Endothelial cell of umbilical vein (primary cell): ENCODE measurements at places on chromosomes 3 and 15.

DNA sequence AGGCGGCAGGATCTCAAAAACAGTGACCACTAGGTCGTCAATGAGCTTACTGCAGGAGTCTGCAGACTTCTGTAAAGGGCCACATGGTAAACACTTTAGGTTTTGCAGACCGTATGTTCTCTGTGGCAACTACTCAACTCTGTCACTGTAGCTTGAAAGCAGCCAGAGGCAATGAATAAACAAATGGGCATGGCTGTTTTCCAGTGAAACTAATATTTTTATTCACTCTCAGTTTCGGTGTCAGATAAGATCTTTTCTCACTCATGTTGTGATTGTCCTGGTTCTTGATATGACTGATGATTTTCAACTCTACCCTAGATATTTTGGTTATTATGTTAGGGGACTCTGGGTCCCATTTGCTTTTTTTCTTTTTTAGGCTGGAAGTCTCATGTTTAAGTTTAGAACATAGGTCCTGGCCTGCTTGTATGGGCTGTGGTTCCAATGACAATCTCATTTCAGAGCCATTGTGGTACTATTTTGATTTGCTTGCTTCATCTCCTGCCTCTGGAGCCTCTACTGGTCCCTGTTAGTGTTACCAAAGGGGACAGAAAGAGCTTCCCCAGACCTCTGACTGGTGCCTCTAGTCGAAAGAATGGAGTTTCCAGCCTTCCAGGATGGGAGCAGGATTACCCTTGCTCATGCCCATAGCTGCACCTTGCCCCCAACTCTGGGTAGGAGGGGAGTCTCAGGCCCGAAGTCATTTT, 222.0 kb downstream of the STT3B start:
- DNase-seq = no peak

DNA sequence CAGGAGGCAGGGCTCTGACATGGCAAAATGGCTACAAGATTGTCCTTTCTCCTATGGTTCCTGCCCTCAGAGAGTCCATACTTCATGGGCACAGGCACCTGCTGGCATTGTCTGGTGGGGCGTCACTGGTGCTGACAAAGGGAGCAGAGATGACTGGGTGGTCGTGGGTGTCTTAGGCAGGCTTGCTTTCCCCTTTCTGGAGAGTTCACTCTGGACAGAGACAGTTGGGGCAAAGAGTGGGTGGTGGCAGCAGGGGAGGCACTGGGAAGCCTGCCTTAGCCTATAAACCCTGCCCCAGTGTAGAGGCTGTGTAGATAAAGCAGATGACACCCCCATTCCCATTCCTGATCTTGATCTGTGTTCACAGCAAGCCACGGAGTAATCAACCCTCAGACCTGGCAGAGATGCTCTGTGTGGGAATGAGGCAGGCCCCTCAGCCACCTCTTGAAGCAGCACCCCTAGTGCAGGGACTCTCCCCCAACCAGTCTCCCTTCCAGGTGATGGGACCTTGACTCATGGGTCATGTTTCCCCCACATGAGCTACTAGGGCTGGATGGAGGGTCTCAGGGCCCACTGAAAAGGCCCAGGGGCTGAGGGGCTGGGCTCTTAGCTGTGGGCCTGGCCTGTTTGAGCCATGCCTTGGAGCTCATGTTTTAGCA, 20.7 kb upstream of the DOCK3 start:
- DNase-seq = no peak

GRCh38 chr3:101954361-101954760, 105.0 kb downstream of the NFKBIZ start:
- DNase-seq = peak; percentile 47

DNA sequence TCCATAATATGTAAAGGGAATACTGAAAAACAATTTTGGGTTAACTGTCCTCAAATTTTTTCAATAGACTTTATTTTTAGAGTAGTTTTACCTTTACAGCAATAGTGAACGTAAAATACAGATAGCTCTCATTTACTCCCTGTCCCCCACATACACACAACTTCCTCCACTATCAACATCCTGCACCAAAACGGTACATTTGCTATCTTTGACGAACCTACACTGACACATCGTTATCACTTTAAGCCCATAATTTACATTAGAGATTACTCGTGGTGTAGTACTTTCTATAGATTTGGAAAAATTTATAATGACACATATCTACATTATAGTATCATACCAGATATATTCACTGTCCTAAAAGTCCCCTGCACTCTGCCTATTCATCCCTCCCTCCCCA, 16.9 kb upstream of the P2RY1 start:
- no peak for DNase-seq

DNA sequence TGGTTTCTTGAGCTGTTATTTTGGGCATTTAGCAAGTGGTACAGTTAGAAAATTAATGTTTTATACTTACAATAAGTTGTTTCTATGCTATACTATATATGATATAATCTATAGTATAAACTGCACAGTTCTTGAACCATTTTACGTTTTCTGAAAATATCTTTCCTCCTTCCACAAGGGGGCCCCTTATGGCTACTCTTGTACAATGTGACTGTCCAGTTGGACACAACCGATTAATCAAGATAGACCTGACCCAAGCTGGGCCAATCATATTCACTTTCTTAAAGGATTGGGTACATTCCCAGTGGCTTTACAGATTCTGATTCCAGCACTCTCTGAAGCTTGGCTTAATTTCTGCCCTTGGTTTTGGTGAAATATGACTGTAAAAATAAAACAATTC, 953.4 kb downstream of the AGBL1 start:
- no peak for DNase-seq

DNA sequence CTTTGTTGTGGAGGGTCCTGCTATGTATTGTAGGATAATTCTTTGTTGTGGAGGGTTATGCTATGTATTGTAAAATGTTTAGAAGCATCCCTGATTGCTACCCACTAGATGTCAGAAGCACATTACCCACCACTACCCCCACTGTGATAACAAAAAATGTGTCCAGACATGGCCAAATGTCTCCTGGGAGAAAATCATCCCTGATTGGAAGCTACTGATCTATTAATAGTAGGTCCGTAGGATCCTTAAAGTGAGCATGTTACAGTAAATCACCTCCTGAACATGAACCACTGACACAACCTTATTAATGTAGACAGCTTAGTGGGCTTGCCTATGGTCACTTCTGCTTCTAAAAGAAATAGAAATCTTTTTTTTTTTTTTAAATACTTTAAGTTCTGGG, 884.6 kb downstream of the AGBL1 start:
- DNase-seq = no peak

DNA sequence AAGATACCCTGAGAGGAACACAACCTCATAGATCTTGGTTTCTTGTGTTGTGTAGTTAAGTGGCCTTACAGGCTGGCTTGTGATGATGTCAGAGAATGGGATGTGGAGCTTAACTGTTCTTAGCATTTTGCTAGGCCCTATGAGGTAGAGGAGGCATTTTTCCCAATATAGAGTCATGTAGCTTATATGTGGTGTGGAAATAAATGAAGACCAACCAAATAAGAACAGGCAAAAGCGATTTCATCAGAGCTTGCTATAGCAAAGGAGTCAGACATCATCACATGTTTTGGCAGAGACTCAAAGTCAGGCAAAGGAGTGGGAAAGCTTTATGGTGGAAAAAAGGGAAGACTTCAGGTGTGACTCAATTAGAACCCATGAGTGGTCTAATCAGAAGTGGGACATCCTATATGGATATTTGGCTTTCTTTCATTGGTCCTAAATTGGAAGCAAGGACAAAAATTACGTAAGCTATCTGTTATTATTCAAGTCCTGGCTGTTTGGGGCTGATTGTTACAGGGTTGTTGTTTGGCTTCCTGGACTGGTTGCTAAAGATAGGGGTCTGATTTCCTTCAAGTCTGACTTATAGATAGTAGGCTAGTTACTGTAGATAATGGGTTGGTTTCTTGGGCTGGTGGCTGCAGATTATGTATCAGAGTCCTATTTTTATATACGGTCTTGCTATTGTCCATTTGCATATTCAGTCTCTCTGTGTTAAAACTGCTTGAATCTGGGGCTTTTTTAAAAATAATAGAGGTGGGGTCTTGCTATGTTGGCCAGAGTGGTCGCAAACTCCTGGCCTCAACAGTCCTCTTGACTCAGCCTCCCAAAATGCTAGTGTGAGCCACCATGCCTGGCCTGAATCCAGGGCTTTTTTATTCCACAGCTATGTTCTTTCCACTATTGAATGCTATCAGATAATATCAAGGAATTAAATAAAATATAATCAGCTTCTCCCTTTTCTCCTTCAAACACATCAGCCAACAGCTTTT, 30.3 kb upstream of the SETD2 start:
- DNase-seq = no peak

GRCh38 chr3:58520403-58521335, 16.3 kb downstream of the ACOX2 start:
- no peak for DNase-seq

- DNase-seq = no peak
These were observed 13.4 kb upstream of the CTDSPL2 start for GRCh38 chr15:44414001-44414400.

GRCh38 chr15:71080166-71080565, 35.1 kb upstream of the THSD4 start:
- no peak for DNase-seq

GRCh38 chr3:134381076-134381475, 6.8 kb upstream of the AMOTL2 start:
- DNase-seq = no peak

DNA sequence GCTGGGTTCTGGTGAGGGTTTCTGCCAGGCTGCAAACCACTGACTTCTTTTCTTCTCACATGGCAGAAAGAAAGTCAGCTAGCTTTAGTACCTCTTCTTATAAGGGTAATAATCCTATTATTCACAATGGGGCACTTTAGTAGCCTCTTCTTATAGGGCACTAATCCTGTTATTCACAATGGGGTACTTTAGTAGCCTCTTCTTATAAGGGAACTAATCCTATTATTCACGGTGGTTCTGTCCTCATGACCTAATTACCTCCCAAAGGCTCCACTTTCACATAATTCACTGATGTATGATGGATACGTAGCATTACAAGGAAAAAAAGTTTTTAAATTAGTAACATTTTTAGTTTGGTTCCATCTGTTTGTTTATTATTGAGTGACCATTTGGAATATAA, 671.3 kb downstream of the NSUN3 start:
- no peak for DNase-seq

- peak; percentile 57 for DNase-seq
These were observed 7.6 kb downstream of the CORO2B start for GRCh38 chr15:68586274-68586961.

- DNase-seq = no peak
These were observed 4.6 kb downstream of the GRM2 start for GRCh38 chr3:51711352-51712037.

GRCh38 chr3:181363231-181363630, 348.5 kb upstream of the SOX2 start:
- no peak for DNase-seq

DNA sequence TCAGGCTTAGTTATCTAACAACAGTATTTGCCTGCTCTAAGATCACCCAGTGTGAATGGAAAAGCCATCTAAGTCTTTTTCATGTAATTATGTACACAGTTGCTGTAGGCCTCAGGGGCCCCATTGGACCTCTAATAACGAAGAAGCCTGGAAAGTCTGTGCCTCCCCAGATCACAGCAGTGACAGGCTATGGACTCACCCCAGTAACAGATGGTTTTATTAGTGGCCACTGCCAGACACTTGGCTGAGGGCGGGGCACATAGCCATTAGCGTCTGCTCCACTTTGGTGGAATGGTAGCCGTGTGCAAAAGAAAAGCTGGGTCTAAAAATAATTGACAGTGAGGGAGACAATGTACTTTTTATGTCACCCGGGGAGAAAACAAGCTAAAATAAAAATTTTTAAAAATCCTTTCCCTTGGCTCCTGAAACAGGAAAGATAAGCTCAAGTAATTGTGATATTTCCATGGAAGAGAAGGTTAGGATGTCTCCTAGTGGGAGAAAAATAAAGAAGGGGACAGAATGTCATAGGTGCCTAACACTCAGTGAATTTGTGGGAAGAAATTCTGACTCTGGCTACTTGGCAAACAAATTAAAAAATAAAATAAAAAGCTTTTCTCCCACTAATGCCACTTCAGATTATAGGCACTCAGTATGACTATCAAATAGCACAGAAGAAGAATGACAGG, 44.3 kb upstream of the ZNF385D start:
- no peak for DNase-seq

- no peak for DNase-seq
These were observed 151.1 kb downstream of the ZNF385D start for GRCh38 chr3:21599890-21600289.

- DNase-seq = no peak
These were observed 11.9 kb downstream of the TMEM158 start for GRCh38 chr3:45214061-45214680.

GRCh38 chr3:120560304-120561250, 35.6 kb upstream of the NDUFB4 start:
- DNase-seq = no peak

GRCh38 chr3:195903950-195904290, 4.4 kb downstream of the TNK2 start:
- no peak for DNase-seq

GRCh38 chr3:165713479-165713878, 123.7 kb downstream of the BCHE start:
- DNase-seq = no peak

- no peak for DNase-seq
These were observed 8.1 kb downstream of the MYNN start for GRCh38 chr3:169781209-169781855.

DNA sequence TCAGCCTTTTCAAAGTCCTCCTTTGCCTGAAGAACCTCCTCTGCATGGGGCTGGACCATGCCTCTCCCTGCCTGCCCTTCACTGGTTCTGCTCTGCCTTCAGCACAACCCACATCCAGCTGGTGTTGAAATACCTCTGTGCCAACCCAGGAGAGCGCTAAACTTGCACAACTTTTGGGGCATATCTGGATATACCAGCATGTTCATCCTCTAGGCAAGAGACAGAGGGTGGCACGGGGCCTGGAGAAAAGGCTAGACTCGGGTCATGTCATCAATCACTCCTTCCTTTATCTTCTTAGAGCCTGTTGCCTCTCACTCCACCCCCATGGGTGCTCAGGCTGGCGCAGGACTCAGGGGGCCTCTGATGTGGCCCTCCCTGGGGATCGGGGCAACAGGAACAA, 4.8 kb downstream of the SEMA4B start:
- DNase-seq = no peak

GRCh38 chr3:51671734-51672475, 853 bp downstream of the TEX264 start:
- DNase-seq = peak; percentile 65

GRCh38 chr3:195856410-195857084, 44.8 kb upstream of the MUC4 start:
- DNase-seq = no peak

DNA sequence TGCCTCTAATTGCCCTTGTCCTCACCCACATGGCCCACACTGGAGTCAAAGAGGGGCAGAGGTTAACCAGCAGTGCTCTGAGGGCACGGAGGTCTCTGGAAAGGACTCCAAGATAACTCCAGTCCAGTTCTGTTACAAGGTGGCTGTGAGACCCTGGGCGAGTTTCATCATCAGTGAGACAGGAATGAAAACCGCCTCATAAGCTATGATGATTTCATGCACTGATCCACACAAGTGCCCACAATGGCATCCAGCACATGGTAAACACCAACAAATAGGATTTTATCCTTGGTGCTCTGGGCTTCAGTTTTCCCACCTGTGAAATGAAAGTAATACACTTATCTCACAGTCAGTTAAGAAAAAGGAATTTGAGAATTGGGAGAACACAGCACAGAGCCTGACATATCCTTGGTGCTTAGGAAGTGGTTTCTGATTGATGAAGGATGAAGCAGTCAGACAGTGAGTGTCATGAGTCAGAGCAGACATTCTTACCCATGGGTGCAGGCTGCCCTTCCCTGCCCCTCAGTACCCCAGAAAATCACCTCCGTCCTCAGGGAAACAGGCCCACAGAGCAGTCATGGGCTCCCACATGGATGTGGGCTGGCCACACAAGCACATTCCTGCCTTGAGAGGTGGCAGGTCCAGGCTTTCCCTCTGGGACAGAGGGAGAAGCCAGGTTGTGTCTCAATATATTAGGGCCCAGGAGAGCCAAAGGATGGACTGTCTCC, 48.4 kb downstream of the DAPK2 start:
- no peak for DNase-seq
